Activated CD4-positive, CD25-positive, alpha-beta regulatory T cell treated with anti-CD3 and anti-CD28 coated beads, Interleukin-2, amount 50 U/mL, for 16 hours (primary cell): ENCODE measurements at places on chromosomes 6 and 20.

- no peak for DNase-seq
Measured at GRCh38 chr20:53565254-53565653, 28.4 kb downstream of the ZNF217 start.

- no peak for DNase-seq
Measured at GRCh38 chr20:11780765-11781369, 136.8 kb upstream of the BTBD3 start.

DNA sequence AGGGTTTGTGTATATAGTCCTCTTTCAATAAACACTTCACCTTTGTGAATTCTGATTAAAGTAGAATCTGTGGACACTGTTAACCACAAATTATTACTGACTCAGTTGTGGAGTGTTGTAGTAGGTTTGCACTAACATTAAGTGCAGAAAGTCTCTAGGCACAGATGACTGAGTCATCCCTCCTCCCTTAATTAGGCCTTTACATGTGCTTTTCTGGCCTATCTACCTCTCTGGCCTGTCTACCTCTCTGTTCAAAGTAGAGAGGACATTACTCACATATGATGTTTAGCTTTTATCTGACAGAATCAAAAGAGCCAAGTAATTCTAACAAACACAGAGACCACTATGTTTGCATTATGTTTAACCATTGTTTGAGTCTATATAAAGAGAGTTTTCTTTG, 783.0 kb downstream of the TENT5A start:
- DNase-seq: no peak

DNA sequence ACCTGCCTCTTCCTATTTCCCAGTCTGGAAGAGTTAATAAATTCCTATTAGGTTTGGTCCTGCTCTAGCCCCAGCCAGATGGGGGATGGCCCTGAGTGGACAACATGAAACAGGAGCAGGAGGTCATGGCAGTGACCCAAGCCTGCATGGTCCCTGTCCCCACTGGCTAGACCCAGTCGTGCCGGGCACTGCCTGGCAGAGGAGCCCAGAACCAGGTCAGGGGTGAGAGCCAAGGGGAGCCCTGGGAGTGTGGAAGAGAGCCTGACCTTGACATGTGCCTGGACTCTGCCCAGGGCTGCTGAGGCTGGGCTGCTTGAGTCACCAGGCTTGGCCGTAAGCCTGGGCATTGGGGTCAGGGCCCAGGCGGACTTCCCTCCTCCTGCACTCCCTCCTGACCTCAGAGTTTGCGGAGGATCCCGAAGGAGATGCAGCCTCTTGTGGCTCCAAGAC, 3.6 kb downstream of the AVP start:
- DNase-seq: no peak
